Right lobe of liver (tissue), 6 donors: ENCODE measurements at places on chromosomes 2 and 18.

GRCh38 chr2:64263315-64263714 lies 119.1 kb upstream of the PELI1 start:
- no peaks in the 10 kb centered on the region for H3K27me3 ChIP-seq
- no peak overlapping the region for H3K4me3 ChIP-seq
- no peaks in the 10 kb centered on the region for H3K4me1 ChIP-seq
- H3K27ac ChIP-seq, result no peak overlapping the region
- no peak for DNase-seq

- H3K27me3 ChIP-seq, result no peaks in the 10 kb centered on the region
- no peak overlapping the region for H3K4me3 ChIP-seq
- no peak for DNase-seq
- no peak overlapping the region for H3K27ac ChIP-seq
Observed at GRCh38 chr2:129396980-129397599, 582.4 kb upstream of the RAB6C start.

DNA sequence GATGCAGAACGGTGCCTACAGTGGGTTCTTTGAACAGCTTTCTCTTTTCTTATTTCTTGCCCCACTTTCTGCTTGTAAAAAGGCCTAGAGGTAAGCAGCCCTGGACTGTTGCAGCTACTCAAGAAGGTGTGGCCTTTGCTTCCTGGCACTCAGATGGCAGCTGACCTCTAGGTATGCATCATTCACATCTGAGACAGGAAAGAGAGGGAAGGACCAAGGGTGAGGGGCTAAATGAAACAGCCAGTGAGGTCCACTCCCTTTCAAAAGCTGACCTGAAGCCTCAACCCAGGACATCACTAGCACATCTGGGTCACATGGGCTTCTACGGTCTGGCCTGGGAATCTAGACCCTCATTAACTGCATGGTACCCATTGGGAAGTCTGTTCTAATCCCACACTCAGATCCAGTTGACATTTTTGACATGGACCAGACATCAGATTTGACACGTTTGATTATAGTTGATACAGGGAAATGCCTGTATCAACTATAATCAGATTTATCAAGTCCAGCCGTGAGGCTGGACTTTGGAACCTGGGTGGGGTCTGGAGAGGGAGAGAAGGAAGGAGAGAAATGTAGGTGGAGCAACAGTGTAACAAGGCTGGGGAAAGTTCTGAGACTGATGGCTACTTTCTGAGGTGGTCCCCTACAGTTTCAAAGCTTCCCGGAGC lies 60.2 kb downstream of the E2F6 start:
- H3K4me3 ChIP-seq, result no peak overlapping the region
- H3K27ac ChIP-seq, result no peak overlapping the region
- H3K27me3 ChIP-seq, result no peaks in the 10 kb centered on the region

- H3K27ac ChIP-seq, result no peak overlapping the region
- no peak for DNase-seq
- no peak overlapping the region for H3K4me3 ChIP-seq
- no peaks in the 10 kb centered on the region for H3K27me3 ChIP-seq
- no peaks in the 10 kb centered on the region for H3K4me1 ChIP-seq
Observed at GRCh38 chr2:214934006-214934405, 124.5 kb upstream of the BARD1 start.

GRCh38 chr2:168816369-168816768 lies 13.9 kb downstream of the NOSTRIN start:
- H3K27ac ChIP-seq, result no peak overlapping the region
- no peak for DNase-seq
- H3K27me3 ChIP-seq, result no peaks in the 10 kb centered on the region
- H3K4me3 ChIP-seq, result no peak overlapping the region
- H3K4me1 ChIP-seq, result no peaks in the 10 kb centered on the region

DNA sequence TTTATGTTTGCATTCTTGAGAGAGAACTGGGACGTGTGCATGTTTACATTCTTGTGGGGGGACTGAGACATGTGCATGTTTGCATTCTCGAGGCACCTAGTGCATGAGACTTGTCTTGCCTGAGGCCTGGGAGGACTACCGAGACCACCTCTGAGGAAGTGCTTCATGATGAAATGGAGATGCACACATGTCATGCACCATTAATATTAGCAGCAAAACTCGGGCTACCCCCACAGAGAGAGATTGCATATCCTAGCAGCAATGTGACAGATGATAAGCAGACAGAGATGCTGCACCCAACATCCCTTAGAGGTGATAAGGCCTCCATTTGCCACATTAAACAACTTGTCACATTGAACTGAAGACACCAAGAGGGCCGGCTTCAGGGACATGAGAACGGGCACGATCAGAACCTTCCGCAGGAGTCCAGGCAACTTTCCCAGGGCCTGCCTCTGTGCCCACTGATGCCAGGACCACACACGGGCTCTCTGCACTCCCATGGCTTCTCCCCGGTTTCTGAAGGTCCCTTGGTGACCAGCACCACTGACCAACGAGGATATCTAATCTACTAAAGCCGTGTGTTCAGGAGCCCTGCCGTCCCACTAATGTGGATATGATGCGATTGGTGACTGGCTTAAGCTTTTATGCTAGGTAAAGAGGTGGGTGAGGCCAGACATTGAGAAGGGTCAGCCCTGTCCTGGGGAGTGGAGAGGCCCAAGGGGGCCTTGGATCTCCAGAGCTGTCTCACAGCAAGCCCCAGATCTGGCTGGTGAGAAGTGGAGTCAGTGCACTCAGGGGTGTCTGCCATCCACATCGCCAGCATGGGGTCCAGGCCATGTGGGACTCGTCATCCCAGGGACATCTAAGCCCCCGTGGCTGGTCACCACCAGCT lies 208.3 kb downstream of the NDUFA10 start:
- H3K4me1 ChIP-seq, result no peaks in the 10 kb centered on the region
- no peak overlapping the region for H3K27ac ChIP-seq
- no peaks in the 10 kb centered on the region for H3K36me3 ChIP-seq

GRCh38 chr18:11154368-11154989 lies 5.1 kb upstream of the PIEZO2 start:
- no peak overlapping the region for H3K4me3 ChIP-seq
- H3K4me1 ChIP-seq, result no peaks in the 10 kb centered on the region
- H3K27me3 ChIP-seq, result no peaks in the 10 kb centered on the region

DNA sequence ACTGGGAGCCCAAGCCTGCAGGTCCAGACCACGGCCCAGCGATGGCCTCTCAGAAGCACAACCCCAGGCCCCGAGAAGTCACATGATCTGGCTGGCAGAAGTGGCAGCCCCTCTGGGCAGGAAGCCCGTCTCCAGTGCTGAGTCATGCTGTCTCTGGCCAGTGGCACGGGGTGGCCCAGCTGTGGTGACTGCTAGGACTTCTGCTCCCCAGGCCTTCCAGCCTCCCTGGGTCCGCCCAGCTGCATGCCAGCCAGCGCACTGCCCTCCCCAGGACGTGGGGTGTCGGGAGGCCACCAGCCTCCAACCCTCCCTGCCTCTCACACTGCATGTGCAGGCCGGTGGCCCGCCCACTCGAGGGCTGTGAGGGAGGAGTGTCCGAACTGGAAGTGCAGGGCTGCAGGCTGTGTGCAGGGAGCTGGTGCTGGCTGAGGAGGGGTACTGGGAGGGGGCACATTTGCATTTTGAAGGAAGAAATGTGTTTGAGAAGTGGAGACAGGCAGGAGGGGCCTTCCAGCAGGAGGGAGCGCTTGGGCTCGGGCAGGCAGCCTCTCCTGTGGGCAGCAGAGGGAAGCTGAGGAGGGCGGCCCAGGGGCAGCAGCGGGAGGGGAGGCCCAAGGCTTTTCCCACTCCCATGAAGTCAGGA lies 17.0 kb upstream of the HPCAL1 start:
- H3K4me1 ChIP-seq, result peaks cover 9% of the 10 kb centered on the region
- no peaks in the 10 kb centered on the region for H3K36me3 ChIP-seq
- no peaks in the 10 kb centered on the region for H3K27me3 ChIP-seq
- no peak overlapping the region for H3K4me3 ChIP-seq
